ENCODE measurements at places on chromosomes 7 and 10. TPM values are rescaled to one million over a fixed set of nuclear protein-coding genes. Genes with fewer than 3 reads are reported as not detected.

The SPDYE3 gene
- not detected for total RNA-seq

DNA sequence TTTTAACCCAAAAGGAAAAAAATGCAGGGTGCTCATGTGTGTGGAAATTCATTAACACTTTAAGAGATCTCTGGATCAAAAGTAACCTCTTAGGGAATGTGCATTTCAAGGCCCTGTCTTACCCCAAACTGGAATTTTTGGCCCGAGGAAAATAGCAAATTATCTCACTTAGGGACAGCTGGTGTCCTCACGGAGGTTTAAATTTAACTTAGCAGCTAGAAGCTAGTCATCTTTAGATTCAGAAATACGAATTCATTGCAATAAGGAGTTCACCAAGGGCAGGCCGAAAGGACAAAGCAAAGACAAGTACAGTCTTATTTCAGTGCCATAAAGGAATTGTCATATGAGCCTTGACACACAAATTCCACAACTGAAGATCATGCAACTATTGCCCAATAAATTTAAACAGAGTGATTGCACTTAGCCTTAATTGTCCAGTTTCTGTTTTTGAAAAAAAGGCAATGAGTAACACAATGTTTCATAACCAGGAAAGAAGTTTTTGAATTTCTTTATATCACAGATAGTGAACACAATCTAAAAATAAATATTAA lies 22.4 kb upstream of the SEMA3C start:
- peaks cover 33% of the 10 kb centered on the region for H3K4me1 ChIP-seq
- H3K27me3 ChIP-seq, result no peaks in the 10 kb centered on the region
- no peak for DNase-seq
- no peak overlapping the region for H3K4me3 ChIP-seq

The SLC29A4 gene
- total RNA-seq, result 7.9 TPM

- H3K36me3 ChIP-seq, result peaks cover 28% of the 10 kb centered on the region
- no peak for DNase-seq
- H3K4me1 ChIP-seq, result no peaks in the 10 kb centered on the region
- H3K27me3 ChIP-seq, result no peaks in the 10 kb centered on the region
- no peak overlapping the region for H3K27ac ChIP-seq
Measured at GRCh38 chr7:7596176-7596575, 29.5 kb downstream of the MIOS start.

GRCh38 chr7:128915841-128916642 lies 5.5 kb upstream of the KCP start:
- H3K27me3 ChIP-seq, result peaks cover 48% of the 10 kb centered on the region
- H3K27ac ChIP-seq, result no peak overlapping the region
- H3K4me1 ChIP-seq, result peaks cover 4% of the 10 kb centered on the region
- no peak overlapping the region for H3K4me3 ChIP-seq

GRCh38 chr10:72692994-72693781 lies 1.2 kb downstream of the MCU start:
- peak overlapping the region; percentile 92 for H3K4me3 ChIP-seq
- DNase-seq, result no peak
- H3K4me1 ChIP-seq, result peaks cover 38% of the 10 kb centered on the region
- no peaks in the 10 kb centered on the region for H3K27me3 ChIP-seq
- H3K36me3 ChIP-seq, result no peaks in the 10 kb centered on the region

GRCh38 chr10:36423821-36424248 lies 701.6 kb upstream of the ANKRD30A start:
- DNase-seq, result no peak
- no peak overlapping the region for H3K4me3 ChIP-seq
- no peaks in the 10 kb centered on the region for H3K27me3 ChIP-seq
- no peak overlapping the region for H3K27ac ChIP-seq
- no peaks in the 10 kb centered on the region for H3K36me3 ChIP-seq

GRCh38 chr7:111931016-111931517 lies 275.1 kb downstream of the DOCK4 start:
- peaks cover 12% of the 10 kb centered on the region for H3K36me3 ChIP-seq
- no peak for DNase-seq
- no peaks in the 10 kb centered on the region for H3K4me1 ChIP-seq
- H3K27ac ChIP-seq, result no peak overlapping the region
- H3K4me3 ChIP-seq, result no peak overlapping the region
- no peaks in the 10 kb centered on the region for H3K27me3 ChIP-seq

DNA sequence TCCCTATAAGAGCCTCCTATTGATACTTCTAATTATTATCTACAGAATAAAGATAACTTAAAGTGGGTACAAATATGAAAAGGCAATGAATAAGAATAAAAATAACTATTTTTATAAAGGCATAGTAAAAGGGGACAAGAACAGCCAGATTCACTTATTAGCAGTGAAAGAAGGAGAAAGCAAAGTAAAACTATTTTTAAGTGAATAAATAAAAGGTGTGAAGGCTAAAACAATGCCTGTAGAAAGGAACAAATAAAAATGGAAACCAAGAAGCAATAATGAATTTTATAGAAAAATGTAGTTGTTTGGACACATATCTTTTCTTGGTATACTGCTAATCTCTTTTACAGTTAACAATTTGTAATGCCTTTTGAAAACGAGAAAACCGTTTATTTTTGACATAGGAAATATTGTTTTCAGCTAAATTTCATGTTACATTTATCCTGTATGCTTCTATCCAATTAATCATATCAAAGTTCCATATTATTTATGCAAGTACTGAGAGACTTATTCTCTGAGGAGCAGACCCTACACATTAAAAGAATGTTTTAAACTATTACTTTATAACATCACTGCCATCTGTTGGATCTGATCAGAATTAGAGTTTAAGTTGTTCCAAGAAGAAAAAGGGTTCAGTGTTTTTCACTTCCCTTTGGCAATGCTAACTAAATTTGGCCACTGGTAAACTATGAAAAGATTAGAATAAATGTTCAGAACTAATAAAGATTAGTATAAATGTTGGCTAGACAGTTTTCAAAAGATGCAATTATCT lies 59.1 kb downstream of the ARMC3 start:
- H3K36me3 ChIP-seq, result no peaks in the 10 kb centered on the region
- DNase-seq, result no peak
- no peak overlapping the region for H3K4me3 ChIP-seq
- H3K27ac ChIP-seq, result no peak overlapping the region
- H3K27me3 ChIP-seq, result peaks cover 33% of the 10 kb centered on the region
- H3K4me1 ChIP-seq, result no peaks in the 10 kb centered on the region

GRCh38 chr10:100357059-100357858 lies 10.2 kb downstream of the SCD start:
- H3K4me3 ChIP-seq, result no peak overlapping the region
- peaks cover 73% of the 10 kb centered on the region for H3K36me3 ChIP-seq
- H3K27ac ChIP-seq, result peak overlapping the region; percentile 46
- no peak for DNase-seq

- no peaks in the 10 kb centered on the region for H3K36me3 ChIP-seq
- H3K4me1 ChIP-seq, result peaks cover 41% of the 10 kb centered on the region
- peak overlapping the region; percentile 69 for H3K4me3 ChIP-seq
- DNase-seq, result no peak
Measured at GRCh38 chr7:27183682-27184336, 1.2 kb downstream of the HOXA11 start.

DNA sequence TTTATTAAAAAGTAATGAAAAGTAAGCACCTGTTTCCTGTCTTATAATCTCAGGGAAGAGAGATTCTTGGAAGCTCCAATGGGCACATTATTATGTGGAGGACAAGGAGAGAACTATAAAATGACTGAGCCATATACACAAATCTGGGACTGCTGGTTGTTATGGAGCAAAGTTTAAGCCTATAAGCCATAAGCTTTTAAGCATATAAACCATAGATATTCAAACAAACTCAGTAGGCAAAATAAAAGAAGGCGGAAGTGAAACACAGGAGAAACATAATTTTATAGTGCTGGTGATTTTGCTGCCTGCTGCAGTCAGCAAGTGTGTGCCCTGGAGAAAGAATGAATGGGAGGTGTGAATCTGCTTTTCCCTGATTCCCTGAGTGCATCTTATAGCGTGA lies 274.4 kb downstream of the KIF20B start:
- DNase-seq, result no peak
- no peak overlapping the region for H3K27ac ChIP-seq
- H3K27me3 ChIP-seq, result peaks cover 3% of the 10 kb centered on the region
- no peaks in the 10 kb centered on the region for H3K4me1 ChIP-seq
- no peaks in the 10 kb centered on the region for H3K36me3 ChIP-seq

GRCh38 chr7:92602352-92603088 lies 12.3 kb upstream of the FAM133B start:
- H3K27me3 ChIP-seq, result no peaks in the 10 kb centered on the region
- peaks cover 4% of the 10 kb centered on the region for H3K4me1 ChIP-seq
- no peak overlapping the region for H3K27ac ChIP-seq
- no peak for DNase-seq

DNA sequence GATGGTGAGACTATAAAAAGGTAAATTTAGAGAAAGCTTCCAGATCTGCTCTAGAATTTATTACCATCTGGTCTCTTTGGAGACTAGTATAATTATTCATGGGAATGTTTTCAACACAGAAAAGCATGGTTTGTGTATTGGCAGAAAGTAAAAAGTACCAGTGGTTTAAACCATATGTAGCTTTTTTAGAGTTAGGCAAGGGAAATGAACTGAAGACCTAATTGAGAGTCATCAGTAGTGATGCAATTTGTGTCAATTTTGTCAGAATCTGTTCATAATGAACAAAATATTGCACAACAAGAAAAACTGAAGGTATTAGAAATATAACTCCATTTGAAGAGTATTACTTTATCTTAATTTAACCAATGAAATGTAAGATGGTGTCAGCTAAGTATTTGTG lies 181.4 kb downstream of the ADK start:
- peaks cover 15% of the 10 kb centered on the region for H3K36me3 ChIP-seq
- H3K4me1 ChIP-seq, result peaks cover 35% of the 10 kb centered on the region
- H3K4me3 ChIP-seq, result no peak overlapping the region
- H3K27ac ChIP-seq, result peak overlapping the region; percentile 82
- no peak for DNase-seq
- no peaks in the 10 kb centered on the region for H3K27me3 ChIP-seq

DNA sequence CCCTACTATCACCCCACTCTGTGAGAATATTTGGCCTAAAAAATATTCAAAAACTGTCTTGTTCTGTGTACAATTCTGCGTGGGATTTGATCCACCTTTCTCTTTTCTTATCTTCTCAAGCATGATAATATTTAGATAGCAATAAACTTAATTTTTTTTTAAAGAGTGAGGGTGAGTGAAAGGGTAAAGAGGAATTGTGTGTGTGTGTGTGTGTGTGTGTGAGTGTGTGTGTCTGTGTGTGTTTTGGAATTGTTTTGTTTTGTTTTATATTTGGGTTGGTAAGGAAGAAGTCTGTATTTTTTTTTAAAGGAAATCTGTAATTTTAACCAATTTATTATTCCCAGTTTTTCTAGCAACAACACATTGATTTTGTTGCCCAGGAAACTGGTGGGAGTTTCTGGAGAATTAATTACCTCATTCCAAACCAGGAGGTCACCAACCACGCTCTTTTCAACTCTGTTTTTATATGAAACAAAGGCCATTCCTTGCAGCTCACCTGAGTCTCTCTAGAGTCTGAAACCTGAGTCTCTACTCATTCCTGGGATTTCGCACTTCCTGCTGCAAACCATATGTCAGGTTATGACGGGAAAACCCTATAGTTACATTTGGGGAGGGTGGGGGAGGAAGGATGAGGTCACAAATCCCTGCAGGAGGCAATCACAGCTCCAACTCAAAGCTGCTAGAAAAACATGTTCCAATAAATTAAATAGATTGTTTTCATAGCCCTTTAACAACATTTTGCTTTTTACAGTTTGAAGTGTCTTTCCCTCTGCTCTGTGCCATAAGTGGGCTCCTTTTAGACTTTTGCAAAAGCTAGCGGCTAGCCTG lies 38.1 kb upstream of the XPNPEP1 start:
- no peaks in the 10 kb centered on the region for H3K27me3 ChIP-seq
- peaks cover 80% of the 10 kb centered on the region for H3K4me1 ChIP-seq
- H3K4me3 ChIP-seq, result no peak overlapping the region

DNA sequence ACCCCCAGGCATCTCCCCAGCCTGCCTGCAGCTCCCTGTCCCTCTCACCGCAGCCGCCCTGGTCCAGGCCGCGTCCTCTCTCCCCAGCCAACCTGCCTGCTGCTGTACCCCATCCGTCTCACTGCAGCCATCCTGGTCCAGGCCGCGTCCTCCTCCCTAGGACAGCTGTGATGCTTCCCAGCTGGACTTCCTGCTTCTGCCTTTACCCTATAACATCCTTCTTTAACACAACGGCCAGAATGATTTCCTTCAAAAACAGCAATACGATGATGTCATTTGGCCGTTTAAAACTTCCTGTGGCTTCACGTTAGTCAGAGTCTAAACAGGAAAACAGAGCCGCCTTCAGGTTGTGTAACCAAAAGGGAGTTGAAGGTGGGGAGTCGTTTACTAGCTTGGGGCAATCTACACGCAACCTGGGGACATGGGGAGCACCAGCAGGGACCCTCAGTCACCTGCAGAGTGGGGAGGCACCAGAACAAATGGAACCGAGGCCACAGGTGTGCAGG lies 32.2 kb upstream of the ZFAND2A start:
- no peaks in the 10 kb centered on the region for H3K36me3 ChIP-seq
- no peak overlapping the region for H3K27ac ChIP-seq
- no peak for DNase-seq

The C7orf57 gene
- not detected for total RNA-seq

DNA sequence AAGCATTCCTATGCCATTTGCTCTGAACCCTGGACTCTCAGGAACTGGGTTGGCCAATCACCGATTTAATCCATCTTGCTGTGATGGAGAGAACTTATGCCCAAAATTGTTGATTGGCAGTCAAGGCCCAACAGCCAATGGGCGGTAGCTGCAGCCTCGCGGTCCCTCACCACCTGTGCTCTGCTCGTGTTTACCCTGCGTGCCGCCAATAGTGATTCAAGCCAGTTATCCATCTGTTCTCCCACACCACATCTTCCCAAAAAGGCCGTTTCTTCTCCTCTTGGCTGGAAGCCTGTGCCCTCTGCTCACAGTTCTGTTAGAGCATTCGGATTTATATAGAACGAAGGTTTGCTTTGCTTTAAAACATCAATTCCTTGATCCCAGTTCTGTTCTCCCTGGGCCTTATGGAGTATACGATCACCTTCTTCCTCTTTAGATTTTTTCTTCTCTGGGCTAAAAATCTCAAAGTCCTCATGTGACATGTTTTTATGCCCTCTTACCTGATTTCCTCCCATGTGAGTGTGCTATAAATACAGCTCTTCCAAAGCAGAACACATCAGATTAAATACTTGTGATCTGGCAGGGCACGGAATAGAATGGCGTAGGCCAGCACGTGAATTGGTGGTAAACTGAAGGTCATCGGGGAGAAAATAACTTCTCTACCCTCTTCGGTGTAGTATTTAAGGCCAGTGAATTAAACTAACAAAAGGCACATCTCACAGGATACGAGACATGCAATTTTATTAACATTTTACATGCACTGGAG lies 212.8 kb downstream of the NSUN6 start:
- no peak for DNase-seq
- H3K36me3 ChIP-seq, result no peaks in the 10 kb centered on the region
- H3K27ac ChIP-seq, result no peak overlapping the region
- H3K4me3 ChIP-seq, result no peak overlapping the region

The AKR1B15 gene
- not detected for total RNA-seq

GRCh38 chr10:70595566-70596016 lies 7.0 kb downstream of the PRF1 start:
- H3K4me1 ChIP-seq, result no peaks in the 10 kb centered on the region
- H3K27me3 ChIP-seq, result peaks cover 21% of the 10 kb centered on the region
- no peak overlapping the region for H3K27ac ChIP-seq
- H3K4me3 ChIP-seq, result no peak overlapping the region
- DNase-seq, result peak; percentile 73

The IFT22 gene
- 29.3 TPM for total RNA-seq

All from osteocyte (in vitro differentiated cells).